Spleen (tissue), 13 donors: ENCODE measurements at places on chromosomes 4 and X.

- DNase-seq, result no peak
Measured at GRCh38 chr4:5959211-5959982, 58.8 kb downstream of the C4orf50 start.

- DNase-seq, result no peak
Measured at GRCh38 chr4:38024206-38024509, 64.0 kb downstream of the PTTG2 start.

DNA sequence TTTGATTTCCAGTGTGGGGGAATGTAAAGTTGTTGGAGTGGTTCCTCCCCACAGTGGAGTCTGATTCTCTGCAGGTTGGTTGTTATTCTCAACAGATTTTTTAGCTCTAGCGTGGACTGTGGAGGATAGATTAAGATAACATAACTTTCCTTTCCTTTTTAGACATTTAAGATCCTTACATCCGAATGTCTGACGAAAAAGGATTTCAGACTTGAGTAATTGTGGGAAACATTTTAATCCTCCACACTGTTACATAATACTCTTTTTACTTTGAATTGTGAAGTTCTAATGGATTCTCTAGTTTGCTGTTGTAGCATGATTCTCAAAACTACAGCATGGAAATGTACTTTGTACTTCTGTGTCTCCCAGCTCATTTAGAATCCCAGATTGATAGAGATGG is 107.8 kb downstream of the ARHGAP10 start:
- no peak for DNase-seq

DNA sequence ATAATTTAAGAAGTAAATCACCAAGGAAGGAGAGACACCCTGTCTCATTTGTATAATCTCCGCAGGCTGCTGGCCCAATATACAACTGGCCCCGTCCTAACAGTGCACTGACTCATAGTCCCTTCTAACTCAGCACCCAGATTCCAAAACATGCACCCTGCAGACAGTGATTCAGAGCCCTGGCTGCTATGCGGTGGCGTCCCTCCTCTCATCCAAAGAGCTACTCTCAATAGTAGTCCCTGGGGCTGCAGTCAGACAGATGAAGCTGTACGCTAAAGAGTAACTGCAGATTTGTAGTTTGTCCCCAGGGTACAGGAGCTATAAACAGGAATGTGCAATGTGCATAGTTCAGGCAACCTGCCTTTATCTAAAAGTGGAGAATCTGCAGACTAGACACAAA is 23.0 kb downstream of the GABRA3 start:
- no peak for DNase-seq

- no peak for DNase-seq
Measured at GRCh38 chrX:41097326-41097725, 12.1 kb downstream of the USP9X start.

DNA sequence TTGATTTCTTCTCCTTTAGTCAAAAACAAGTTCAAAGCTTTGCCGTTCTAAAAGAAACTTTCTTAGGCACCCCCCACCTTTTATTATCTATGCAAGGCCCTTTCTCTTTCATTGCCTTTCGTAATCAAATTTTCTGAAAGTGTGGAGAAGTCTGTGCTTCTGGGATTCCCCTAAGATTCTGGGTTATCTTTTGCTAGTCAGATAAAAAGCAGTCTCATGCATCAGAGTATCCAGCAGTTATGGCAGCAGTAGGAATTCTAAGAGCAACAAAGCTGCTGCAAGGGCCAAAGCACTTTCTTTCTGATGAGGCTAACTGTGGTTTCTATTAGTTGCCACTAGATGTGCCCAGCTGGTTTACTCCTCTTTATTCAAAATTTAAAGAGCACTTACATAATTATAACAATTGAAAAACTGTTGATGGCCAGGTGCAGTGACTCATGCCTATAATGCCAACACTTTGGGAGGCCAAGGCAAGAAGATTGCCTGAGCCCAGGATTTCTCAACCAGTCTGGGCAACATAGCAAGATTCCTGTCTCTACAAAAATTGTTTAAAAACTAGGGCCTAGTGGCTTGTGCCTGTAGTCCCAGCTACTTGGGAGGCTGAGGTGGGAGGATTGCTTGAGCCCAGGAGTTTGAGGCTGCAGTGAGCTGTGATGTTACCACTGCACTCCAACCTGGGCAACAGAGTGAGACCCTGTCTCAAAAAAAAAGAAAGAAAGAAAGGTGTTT is 296.2 kb downstream of the PAPSS1 start:
- DNase-seq, result no peak

- DNase-seq, result no peak
Measured at GRCh38 chr4:163553146-163553545, 58.7 kb downstream of the TMA16 start.

DNA sequence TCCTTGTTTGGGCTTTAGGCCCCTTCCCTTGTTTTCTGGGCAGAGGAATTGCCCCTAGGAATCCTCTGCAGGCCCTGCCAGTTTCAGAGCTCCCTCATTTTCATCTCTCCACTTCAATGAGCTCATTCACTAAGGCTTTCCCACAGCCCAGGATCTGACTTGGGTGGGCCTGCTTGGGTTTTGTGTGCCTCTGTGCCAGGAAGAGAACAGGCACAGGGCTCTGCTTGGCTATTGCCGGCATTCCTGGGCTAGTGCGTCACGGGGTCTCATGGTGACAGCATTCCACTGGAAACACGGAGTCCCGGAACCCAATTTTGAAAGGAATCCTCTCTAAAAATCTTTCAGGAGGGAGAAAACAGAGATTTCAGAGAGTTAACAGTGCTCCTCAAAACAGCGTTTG is 150.5 kb downstream of the VCX3A start:
- no peak for DNase-seq

DNA sequence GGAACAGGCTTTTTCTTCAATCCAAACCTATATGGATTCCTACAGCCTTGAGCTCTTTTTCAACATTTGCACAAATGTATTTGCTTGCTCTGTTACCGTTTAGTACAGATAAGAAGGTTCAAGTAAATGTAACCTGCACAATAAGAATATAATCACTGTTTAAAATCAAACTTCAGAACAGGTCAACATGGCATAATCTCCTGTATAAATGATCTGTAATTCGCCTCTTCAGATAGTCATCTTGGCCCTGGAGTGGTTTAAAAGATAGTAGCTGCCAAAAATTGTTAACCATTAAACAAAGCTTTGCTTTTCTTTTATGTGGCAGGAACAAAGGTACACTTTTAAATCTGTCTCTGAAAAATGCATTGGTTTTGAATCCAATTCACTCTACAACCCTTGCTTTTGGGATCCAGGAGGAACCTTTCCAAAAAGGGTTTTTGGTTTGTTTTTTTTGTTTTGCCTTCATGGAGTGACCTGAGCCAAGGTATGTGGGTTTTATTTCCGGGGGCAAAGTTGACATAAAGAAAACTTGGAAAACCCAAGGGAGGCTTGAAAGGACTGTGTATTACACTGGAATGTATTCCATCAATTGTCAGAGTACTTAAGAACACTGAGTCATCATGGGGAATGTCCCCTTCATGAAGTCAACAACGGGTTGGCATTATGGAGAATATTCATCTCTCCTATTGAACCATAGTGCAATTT is 210.4 kb upstream of the HCCS start:
- no peak for DNase-seq

DNA sequence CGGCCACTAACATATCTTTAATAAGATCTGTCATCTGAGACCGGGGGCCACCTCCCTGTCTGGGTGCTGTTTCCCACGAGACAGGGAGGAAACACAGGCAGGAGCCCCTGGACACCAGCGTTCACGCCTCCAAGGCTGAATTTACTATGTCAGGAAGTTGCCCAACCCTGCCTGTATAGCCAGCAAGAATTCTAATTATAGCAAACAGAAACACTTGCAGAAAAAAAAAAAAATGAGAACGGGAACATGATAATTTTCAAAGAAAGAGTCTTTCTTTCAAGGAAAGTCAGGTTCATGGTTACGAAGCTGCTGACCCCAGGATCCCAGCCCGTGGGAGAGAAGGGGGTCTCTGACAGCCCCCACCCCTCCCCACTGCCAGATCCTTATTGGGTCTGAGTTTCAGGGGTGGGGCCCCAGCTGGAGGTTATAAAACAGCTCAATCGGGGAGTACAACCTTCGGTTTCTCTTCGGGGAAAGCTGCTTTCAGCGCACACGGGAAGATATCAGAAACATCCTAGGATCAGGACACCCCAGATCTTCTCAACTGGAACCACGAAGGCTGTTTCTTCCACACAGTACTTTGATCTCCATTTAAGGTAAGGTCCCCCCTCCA is at the start of gene IL3RA:
IL3RA (plus strand) TSS at position 455 of the 613 bp plus-strand sequence. CDS start 4,981 bp downstream, outside the sequence.
- DNase-seq, result peak; percentile 84

DNA sequence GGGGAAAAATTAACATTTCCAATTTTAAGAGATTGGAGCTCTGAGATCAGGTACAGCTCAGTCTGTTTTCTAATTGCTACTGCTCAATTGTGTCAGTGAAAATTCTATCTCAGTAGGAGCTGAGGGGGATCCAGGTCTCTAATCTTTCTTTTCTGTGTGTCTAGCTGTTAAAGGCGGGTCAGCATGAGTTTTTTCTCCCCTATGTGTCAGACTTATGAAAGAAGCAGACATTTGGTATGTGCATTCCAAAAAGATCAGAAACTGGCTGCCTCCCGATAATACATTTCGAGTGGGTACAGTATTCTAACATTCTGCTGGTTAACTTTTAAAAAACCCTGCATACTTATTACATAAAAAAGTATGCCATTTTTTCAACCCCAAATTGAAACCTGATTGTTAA is 72.4 kb downstream of the PCDH7 start:
- DNase-seq, result no peak

DNA sequence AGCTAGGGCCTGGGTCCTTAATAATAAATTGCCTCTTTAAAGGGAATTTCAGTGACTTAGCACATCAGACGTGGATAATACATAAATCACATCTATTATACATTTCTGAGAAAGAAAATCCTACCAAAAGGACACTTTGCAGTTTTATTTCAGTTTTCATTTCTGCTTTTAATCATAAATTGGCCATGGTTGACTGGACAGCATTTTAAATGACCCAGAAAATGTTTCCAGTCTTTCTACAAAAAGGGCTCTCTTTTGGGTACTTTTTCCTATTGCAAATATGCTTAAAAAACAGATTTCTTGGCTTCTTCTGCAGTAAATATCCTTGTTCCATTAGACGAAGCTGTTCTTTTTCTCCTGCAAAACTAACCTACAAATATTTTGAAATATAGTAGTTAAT is 41.4 kb upstream of the LPAR4 start:
- no peak for DNase-seq

GRCh38 chr4:22410645-22411247 is 105.1 kb downstream of the ADGRA3 start:
- DNase-seq, result no peak

GRCh38 chr4:186061921-186062320 is 7.0 kb upstream of the TLR3 start:
- no peak for DNase-seq

GRCh38 chr4:97104666-97105065 is 1038.6 kb downstream of the STPG2 start:
- no peak for DNase-seq

- DNase-seq, result no peak
Measured at GRCh38 chrX:19794690-19795089, 92.7 kb downstream of the SH3KBP1 start.

- DNase-seq, result no peak
Measured at GRCh38 chr4:14787221-14787620, 215.1 kb upstream of the CPEB2 start.

DNA sequence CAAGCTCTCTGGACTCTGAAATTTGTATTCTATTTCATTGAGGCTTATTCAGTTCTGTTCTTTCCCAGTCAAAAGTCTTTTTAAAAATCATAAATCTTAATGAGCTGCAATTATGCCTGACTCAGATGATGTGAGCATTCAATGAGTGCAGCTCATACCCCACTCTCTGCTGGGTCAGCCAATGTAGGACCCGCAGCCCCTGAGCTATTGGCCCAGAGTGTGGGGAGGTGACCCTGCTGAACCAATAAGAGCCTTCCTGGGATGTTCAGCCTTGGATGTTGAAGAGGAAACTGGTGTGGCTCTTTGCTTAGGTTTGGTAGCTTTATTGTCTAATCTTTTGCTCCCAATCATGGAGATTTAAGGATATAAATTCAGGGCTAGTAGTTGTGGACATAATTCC is 12.1 kb upstream of the TCEAL4 start:
- DNase-seq, result no peak

DNA sequence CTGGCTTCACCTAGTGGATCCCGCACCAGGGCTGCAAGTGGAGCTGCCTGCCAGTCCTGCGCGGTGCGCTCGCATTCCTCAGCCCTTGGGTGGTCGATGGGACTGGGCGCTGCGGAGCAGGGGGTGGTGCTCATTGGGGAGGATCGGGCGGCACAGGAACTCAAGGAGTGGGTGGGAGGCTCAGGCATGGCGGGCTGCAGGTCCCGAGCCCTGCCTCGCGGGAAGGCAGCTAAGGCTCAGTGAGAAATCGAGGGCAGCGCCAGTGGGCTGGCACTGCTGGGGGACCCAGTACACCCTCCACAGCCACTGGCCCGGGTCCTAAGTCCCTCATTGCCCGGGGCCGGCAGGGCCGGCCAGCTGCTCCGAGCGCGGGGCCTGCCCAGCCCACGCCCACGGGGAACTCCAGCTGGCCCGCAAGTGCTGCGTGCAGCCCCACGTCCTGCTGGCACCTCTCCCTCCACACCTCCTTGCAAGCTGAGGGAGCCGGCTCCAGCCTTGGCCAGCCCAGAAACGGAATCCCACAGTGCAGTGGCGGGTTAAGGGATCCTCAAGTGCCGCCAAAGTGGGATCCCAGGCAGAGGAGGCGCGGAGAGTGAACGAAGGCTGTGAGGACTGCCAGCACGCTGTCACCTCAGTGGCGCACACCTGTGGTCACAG is 27.6 kb upstream of the PGRMC1 start:
- no peak for DNase-seq

- no peak for DNase-seq
Measured at GRCh38 chr4:148955564-148956297, 513.5 kb upstream of the NR3C2 start.

DNA sequence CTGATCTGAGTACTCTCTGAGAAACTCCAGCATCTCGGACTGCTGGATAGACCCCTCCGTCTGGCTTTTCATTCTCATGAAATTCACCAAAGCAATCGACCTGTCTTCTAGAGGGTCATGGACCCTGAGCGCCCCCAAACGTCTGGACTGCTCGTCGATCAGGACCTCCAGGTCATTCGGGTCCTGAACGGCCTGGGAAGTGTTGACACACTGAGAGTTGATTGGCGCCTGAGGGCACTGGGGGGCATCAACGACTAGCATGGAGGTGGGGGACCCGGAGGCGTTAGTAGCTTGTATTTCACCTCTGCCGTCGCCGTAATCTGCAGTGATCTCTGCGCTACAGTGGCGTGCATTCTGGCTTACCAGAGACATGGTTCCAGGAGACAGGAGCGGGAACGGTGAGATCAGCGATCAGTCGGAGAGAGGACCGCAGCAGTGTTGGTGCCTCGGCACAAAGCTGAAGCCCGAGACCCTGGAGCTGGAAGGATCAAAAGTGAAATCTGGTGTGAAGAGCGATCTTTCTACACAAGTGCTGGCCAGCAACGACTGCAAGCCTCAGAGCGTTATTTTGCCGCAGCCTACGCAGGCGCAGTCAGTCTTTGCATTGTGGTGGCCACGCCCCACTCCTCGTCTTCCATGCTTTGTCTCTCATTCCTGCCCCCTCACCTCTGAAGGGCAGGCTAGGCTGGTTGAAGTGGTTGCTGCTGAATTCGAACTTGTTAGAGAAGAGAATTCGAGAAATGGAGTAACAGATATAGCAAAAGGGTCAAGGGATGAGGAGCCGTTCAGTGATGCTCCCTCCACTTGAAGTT is at the start of gene MAGEE2:
MAGEE2 (minus strand) TSS at position 575 of the 812 bp plus-strand sequence; CDS start at position 372, 203 bp downstream.
- peak; percentile 56 for DNase-seq

- no peak for DNase-seq
Measured at GRCh38 chr4:61540944-61541343, 340.8 kb downstream of the ADGRL3 start.

- no peak for DNase-seq
Measured at GRCh38 chrX:15404401-15405096, 20.3 kb upstream of the VEGFD start.

GRCh38 chr4:8725845-8726244 is 133.3 kb downstream of the CPZ start:
- peak; percentile 44 for DNase-seq

- DNase-seq, result no peak
Measured at GRCh38 chrX:39158801-39159657, 357.8 kb downstream of the MID1IP1 start.
